ENCODE measurements at places on chromosomes 6 and 20.

GRCh38 chr6:113560908-113561307, 296.2 kb upstream of the MARCKS start:
- DNase-seq, result no peak

DNA sequence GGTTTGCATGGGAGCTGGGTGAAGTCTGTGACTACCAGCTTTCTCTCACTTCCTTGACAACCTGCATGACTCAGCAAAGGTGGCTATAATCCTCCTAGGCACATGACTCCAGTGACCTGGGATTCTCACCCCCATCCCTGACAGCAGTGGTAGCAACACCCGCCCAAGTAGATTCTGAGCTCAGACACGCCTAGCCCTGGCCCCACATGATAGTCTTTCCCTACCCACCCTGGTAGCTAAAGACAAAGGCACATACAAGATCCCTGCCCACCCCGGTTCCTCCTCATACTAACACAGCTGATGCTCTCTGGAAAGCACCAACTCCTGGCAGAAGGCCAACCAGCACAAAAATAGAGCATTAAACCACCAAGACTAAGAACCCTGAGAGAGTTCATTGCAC, 25.9 kb upstream of the CRISP1 start:
- DNase-seq, result no peak

DNA sequence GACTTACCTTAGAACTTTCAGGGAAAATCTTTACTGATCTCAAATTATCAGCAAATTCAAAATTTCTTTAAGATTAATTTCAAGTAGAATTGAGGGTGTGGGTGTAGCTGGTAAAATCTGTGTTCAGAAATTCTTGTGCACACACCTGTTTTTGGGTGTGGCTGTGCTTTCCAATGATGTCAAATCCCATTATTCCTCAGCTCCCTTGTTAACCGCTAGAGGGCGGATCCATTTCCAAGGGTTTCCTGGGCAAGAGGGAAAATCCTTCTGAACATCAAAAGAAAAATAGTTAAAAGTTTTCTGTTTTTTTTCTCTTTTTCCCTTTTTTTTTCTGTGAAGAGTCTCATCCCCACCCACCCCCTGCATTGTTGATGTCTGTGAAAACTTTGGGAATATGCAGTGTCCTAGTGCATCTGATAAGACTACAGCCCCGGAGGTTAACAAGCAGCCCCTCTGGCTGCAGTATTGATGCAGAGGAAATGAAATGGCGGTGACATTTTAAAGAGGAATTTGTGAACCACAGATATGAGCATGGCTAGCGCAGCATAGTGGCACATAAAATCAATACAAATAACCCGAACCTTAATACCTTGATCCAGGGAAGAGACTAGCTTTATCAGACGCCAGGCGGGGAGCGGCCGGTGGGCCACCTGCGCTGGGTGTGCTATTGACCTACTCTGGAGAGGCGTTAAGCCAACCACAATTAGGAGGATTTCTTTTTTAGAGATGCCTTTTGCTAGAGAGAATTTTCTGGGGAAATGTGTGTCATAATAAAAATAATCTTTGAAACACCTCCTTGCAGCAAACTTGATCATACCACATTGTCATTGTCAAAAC, 130.9 kb downstream of the FOXA2 start:
- no peak for DNase-seq

DNA sequence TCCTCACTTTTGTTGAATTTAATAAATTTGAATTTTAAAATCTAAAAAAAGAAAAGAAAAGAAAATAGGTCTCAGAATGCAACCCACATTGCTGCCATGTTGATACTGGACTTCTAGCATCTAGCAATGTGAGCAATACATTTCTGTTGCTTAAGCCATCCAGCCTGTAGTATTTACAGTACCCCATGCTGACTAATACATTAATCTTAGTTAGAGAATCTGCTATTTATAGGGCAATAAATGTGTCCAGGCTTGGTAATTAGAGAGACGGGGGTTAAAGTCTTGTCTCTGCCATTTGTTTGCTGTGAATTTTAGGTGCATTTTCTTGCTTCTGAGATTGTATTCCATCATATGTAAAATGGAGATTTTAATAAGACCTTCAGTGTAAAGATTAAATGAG, 471.3 kb downstream of the DHX35 start:
- no peak for DNase-seq

GRCh38 chr6:43216200-43216599, 13.1 kb downstream of the DNPH1 start:
- DNase-seq, result no peak

DNA sequence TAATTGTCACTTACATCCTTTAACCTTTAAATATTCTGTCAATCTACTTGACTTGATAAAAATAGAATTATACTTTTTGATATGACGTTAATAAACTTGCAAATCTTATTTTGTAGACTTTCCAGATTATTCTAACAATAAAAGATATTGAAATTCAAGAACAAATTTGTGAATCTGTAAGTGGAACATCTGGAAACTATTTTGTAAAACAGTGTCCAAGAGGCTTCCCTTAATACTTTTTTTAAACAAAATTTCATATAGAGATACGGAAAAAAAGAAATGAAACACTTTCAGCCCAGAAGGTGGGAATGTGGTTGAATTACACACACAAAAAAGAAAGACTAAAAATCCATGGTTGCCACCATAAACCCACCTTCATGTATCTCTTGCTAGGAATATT, 174.4 kb downstream of the COL19A1 start:
- DNase-seq, result no peak

DNA sequence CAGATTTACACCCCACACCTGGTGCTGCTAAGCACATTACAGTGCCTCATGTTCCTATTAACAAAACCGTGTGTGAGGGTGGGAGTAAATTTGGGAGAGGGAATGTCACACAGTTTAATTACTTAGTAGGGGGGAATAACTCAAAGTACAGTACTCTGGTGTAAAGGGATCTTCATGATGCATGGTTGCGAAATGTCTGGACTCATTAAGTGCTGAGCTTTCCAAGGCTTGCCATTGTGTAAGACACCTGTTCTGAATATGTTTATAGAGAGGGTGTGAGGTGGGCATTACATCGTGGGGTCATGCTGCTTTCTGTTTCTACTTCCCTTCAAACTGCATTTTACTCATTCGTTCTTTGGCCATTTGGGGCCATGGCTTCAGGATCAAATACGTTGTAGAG, 181.2 kb downstream of the ADGRG6 start:
- DNase-seq, result no peak

Data from stimulated activated CD8-positive, alpha-beta memory T cell treated with anti-CD3 and anti-CD28 coated beads, Interleukin-4, amount 100 ng/mL, for 48 hours (primary cell).